ENCODE measurements at places on chromosomes 6 and 20. TPM values are rescaled to one million over a fixed set of nuclear protein-coding genes. Genes with fewer than 3 reads are reported as not detected.

Gene PACRG
- polyA plus RNA-seq = 20.1 TPM

Gene CSNK2B
- polyA plus RNA-seq = 226 TPM

Gene SAMHD1
- polyA plus RNA-seq = 28.3 TPM

Gene IMPG1
- polyA plus RNA-seq = 1.3 TPM

Gene HTR1B
- 0.44 TPM for polyA plus RNA-seq

Gene PROKR2
- polyA plus RNA-seq = not detected

Gene APOM
- 124 TPM for polyA plus RNA-seq

Gene POU3F2
- polyA plus RNA-seq = 0.06 TPM

Gene ANKRD66
- 0.06 TPM for polyA plus RNA-seq

Gene SLC26A8
- polyA plus RNA-seq = 0.68 TPM

Gene TMEM242
- 15.1 TPM for polyA plus RNA-seq

Gene OR2B6
- 0.36 TPM for polyA plus RNA-seq

Gene METTL24
- 16.7 TPM for polyA plus RNA-seq

Gene SPATS1
- not detected for polyA plus RNA-seq

Gene ANKEF1
- 9.2 TPM for polyA plus RNA-seq

Gene ARMC12
- 0.65 TPM for polyA plus RNA-seq

Gene NKAIN4
- 25.4 TPM for polyA plus RNA-seq

Gene ZNF831
- polyA plus RNA-seq = 0.10 TPM

Gene CCN2
- polyA plus RNA-seq = 223 TPM

Gene DNMT3B
- polyA plus RNA-seq = 6.4 TPM

Gene LMBRD1
- polyA plus RNA-seq = 134 TPM

Data from left renal cortex interstitium (tissue), 4 donors.